Adipocyte (in vitro differentiated cells): ENCODE measurements at places on chromosomes 2 and 18.
A peak's percentile ranks its signal among the peaks of the same experiment; 100 is the strongest.

DNA sequence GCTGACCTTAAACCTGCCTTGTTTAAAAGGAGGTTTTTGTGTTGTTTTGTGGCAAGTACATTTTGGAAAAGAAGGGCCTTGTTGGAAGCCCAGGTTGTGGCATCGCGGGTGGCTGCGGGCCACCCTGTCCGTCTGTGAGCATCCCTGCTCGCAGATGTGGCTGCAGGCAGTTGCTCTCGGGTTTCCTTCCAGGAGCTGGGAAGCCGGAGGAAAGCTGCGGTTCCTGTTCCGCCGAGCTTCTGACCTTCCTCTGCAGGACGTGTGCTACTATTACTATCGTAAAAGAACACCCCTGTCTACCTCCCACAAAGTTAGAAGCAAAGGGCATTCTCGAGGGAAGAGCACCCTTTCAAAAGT is 766 bp downstream of the MFF start:
- peak; percentile 70 for DNase-seq

- DNase-seq, result no peak
Measured at GRCh38 chr2:150214626-150215025, 272.8 kb downstream of the RND3 start.

- DNase-seq, result no peak
Measured at GRCh38 chr2:168224346-168224745, 23.0 kb downstream of the STK39 start.

GRCh38 chr2:136000502-136000901 is 15.1 kb upstream of the DARS1 start:
- no peak for DNase-seq

DNA sequence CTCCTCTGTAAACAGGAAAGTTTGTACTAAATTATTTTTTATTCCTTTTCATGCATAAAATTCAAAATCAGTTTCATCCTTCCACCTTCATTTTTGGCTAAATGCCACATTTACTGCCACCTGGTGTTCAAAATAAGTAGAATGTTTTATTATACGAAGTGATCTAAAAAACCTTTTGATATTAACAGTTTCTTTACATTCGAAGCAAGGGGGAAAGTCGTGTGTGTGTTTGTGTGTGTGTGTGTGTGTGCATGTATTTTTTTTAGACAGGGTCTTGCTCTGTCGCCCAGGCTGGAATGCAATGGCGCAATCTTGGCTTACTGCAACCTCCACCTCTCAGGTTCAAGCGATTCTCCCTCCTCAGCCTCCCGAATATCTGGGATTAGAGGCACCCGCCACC is 9.0 kb upstream of the SCN9A start:
- DNase-seq, result peak; percentile 77

GRCh38 chr18:12991821-12992179 is 638 bp downstream of the CEP192 start:
- no peak for DNase-seq

GRCh38 chr2:55811048-55811447 is 112.5 kb downstream of the EFEMP1 start:
- DNase-seq, result peak; percentile 17

- DNase-seq, result no peak
Measured at GRCh38 chr2:100612388-100613000, 49.7 kb downstream of the PDCL3 start.

- peak; percentile 74 for DNase-seq
Measured at GRCh38 chr18:3447068-3447894, 2.7 kb upstream of the TGIF1 start.

DNA sequence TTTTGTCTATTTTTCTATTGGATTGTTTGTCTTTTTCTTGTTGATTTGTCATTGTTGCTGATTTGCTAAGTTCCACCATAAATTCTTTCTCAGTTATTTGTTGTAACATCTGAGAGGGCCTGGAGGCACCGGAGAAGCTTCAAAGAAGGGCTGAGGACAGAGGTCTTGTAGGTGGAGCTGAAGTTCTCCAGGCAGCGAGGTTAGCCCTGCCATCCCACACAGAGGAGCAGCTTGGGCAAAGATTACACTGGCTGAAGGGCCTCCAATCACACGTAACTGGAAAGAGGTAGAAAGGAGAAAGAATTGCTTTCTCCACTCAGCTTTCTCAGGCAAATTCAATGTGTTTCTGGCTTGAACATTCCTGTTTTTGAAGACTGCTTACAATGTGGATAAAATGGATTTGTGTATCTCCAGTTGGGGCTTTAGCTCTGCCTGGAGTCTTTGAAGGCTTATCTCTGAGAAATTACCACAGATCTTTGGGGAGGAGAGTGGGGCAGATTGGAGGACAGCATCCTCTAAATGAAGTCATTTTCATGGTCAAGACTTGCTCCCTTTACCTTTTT is 21.1 kb upstream of the EMILIN2 start:
- DNase-seq, result no peak

DNA sequence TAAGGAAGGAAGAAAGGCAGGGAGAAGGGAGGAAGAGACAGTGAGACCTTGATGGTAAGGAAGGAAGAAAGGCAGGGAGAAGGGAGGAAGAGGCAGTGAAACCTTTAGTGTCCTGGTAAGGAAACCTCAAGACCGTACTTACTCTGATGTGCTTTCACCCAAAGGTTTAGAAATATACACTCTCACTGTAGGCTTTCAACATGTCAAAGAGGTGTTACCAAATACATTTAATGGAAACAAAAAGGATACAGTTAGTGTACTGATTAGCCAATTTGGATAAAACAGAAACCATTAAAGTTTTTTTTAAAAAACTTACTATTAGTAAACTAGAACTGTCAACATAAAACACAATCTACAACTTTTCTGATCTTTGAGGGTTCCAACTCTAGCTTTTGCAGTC is 7.1 kb downstream of the FBXO15 start:
- DNase-seq, result no peak

DNA sequence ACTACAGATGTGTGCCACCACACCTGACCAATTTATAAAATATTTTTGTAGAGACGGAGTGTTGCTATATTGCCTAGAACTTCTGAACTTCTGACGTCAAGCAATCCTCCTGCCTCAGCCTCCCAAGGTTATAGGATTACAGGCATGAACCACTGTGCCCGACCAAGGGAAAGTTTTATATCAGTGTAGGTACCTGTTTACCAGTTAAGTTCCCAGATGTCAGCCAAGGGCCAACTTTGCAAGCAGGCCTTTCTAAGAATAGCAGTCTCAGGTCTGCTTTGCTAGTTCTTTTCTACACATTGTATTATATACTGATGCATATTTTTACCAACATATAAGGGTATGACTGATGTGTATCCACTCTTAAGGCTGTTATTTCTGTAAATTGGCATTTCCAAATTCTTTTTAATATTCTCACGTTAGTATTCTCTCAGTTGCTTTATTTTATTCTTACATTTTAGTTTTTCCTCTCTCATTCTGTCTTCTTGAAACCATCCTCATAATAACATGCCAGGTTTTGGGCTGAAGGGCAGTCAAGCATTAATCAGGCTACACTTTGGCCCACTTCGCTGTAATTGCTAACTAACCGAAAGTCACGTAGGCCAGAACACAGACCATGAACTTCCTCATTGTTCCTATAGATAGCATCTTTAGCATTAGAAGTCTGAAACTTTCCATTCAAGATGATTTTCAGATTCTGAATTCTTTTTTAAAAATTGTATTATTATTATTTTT is 25.0 kb upstream of the CXXC1 start:
- DNase-seq, result no peak
